ENCODE measurements at places on chromosomes 1 and 21. TPM values are rescaled to one million over a fixed set of nuclear protein-coding genes. Genes with fewer than 3 reads are reported as not detected.

Gene TMCO1
- 85.4 TPM for total RNA-seq

Gene ZYG11A
- total RNA-seq: 0.14 TPM

GRCh38 chr21:26136671-26137070, 33.9 kb downstream of the APP start:
- peaks cover 8% of the 10 kb centered on the region for H3K36me3 ChIP-seq
- no peak overlapping the region for H3K4me3 ChIP-seq
- H3K27me3 ChIP-seq: no peaks in the 10 kb centered on the region
- no peak for DNase-seq
- peak overlapping the region; percentile 12 for H3K27ac ChIP-seq

DNA sequence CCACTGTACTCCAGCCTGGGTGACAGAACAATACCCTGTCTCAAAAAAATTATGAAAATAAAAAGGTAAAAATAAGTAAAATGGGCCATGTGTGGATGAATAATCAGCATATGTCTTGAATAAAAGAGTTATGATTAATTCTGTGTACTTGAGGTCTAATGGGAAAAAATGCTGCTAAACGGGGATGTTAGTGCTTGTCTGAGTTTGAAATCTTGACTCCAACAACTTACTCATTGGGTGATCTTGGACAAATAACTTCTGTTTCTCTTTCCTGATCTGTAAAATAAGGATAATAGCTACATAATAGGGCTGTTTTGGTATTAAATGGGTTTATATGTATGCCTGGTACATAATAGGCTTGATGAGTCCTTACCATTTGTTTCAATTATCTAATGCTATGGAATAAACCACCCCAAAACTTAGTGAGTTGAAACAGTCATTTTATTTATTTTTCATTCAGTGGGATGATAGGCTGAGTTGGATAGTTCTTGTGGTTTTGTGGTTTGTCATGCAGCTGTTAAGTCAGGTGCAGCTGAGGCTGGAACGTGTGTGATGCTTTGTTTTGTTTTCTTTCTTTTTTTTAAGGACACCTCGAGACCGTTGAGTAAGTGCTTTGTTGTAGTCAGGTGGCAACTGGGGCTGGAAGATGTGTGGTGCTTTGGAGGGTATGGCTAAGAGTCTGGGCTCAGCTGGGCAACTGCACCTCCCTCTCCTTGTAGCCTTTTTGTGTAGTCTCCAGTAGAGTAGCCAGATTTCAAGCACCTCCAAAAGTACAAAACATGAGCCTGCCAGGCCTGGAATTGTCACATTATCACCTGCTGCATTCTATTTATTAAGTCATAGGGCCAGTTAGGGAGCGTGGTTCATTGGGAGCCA, 4.9 kb downstream of the MDM4 start:
- DNase-seq: no peak

DNA sequence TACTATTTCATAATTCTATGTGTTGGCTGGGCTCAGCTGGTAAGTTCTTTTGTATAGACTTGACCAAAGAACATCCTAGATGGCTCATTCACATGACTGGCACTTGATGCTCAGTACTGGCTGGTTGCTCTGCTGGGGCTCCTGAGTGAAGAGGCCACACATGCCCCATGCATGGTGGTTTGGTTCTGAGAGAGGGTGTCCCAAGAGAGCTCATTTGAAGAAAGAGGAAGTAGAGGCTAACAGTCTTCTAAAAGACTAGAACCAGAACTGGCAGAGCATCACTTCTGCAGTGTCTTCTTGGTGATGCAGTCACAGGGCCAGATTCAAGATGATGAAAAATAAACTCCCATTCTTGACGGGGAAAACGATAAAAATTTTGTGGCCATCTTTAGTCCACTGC, 5.2 kb upstream of the BACH1 start:
- DNase-seq: no peak
- no peak overlapping the region for H3K4me3 ChIP-seq
- H3K36me3 ChIP-seq: peaks cover 21% of the 10 kb centered on the region
- H3K27ac ChIP-seq: no peak overlapping the region

Gene CYP4A11
- not detected for total RNA-seq

Gene OR2T2
- not detected for total RNA-seq

GRCh38 chr1:96256130-96256790, 465.3 kb upstream of the PTBP2 start:
- H3K4me3 ChIP-seq: no peak overlapping the region
- H3K27me3 ChIP-seq: no peaks in the 10 kb centered on the region
- H3K27ac ChIP-seq: no peak overlapping the region

- H3K36me3 ChIP-seq: no peaks in the 10 kb centered on the region
- no peak for DNase-seq
- no peaks in the 10 kb centered on the region for H3K4me1 ChIP-seq
- H3K27ac ChIP-seq: no peak overlapping the region
These were observed 16.8 kb downstream of the VCAM1 start for GRCh38 chr1:100736324-100736723.

- no peaks in the 10 kb centered on the region for H3K27me3 ChIP-seq
- peak; percentile 41 for DNase-seq
- H3K4me1 ChIP-seq: peaks cover 5% of the 10 kb centered on the region
- H3K4me3 ChIP-seq: peak overlapping the region; percentile 31
- no peaks in the 10 kb centered on the region for H3K36me3 ChIP-seq
These were observed 5.5 kb downstream of the PTPN7 start for GRCh38 chr1:202154766-202155477.

DNA sequence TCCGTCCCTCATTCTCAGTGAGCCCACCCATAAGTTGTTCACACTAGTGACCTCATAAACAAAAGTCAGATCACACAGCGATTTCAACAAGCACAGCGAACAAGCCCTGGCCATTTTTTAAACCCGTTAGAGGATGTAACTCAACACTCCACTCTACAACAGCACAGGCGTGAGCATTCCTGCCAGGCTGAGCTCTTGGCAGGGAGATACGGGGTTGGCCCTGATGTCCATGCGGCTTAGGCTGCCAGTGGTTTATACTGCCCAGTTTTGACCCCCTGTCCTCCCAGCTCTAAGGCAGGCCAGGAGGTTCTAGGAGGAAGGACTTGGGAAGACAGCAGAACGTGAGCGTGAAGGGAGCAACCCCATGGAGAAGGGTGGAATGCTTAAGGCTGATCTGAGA, 35.0 kb downstream of the PARP1 start:
- no peaks in the 10 kb centered on the region for H3K27me3 ChIP-seq
- H3K4me3 ChIP-seq: no peak overlapping the region
- no peak for DNase-seq
- no peak overlapping the region for H3K27ac ChIP-seq
- no peaks in the 10 kb centered on the region for H3K4me1 ChIP-seq
- peaks cover 25% of the 10 kb centered on the region for H3K36me3 ChIP-seq

- H3K36me3 ChIP-seq: no peaks in the 10 kb centered on the region
- DNase-seq: no peak
- no peak overlapping the region for H3K4me3 ChIP-seq
- H3K27me3 ChIP-seq: no peaks in the 10 kb centered on the region
- H3K27ac ChIP-seq: no peak overlapping the region
These were observed 133.1 kb downstream of the VAV3 start for GRCh38 chr1:107831921-107832320.

- no peak for DNase-seq
- H3K36me3 ChIP-seq: peaks cover 2% of the 10 kb centered on the region
- no peaks in the 10 kb centered on the region for H3K4me1 ChIP-seq
- H3K27ac ChIP-seq: no peak overlapping the region
- no peak overlapping the region for H3K4me3 ChIP-seq
These were observed 46.9 kb upstream of the GNG12 start for GRCh38 chr1:67880056-67880601.

Gene RCC1
- 95.9 TPM for total RNA-seq

Gene EDARADD
- 3.0 TPM for total RNA-seq

GRCh38 chr1:206578068-206578977, 33.9 kb downstream of the EIF2D start:
- peaks cover 5% of the 10 kb centered on the region for H3K4me1 ChIP-seq
- H3K27me3 ChIP-seq: no peaks in the 10 kb centered on the region
- no peak overlapping the region for H3K27ac ChIP-seq
- no peak overlapping the region for H3K4me3 ChIP-seq
- no peak for DNase-seq

DNA sequence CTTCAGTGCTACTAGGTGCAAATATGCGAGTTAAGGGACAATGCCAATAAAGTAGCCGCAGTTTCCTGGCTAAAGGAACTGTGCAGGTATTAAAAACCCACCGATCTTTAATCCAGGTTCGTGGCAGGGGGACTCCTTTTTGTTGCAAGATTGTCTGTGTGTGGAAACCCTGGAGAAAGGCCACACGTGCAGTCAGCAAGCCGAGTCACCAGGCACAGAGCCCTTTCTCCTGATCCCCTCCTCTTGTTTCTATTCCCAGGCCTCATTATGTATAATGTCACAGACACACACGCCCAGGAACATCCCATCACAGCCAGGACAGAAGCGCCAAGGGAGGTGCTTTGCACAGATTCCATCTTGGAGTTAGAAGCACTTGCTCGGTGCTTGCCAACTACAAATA, 528.9 kb downstream of the KIF26B start:
- H3K4me3 ChIP-seq: no peak overlapping the region
- H3K36me3 ChIP-seq: no peaks in the 10 kb centered on the region
- H3K27ac ChIP-seq: peak overlapping the region; percentile 57
- H3K27me3 ChIP-seq: no peaks in the 10 kb centered on the region
- H3K4me1 ChIP-seq: peaks cover 21% of the 10 kb centered on the region

Gene SMCP
- total RNA-seq: not detected

GRCh38 chr1:70143048-70143659, 62.2 kb downstream of the LRRC40 start:
- no peak for DNase-seq
- peaks cover 7% of the 10 kb centered on the region for H3K4me1 ChIP-seq
- H3K27me3 ChIP-seq: no peaks in the 10 kb centered on the region
- no peak overlapping the region for H3K27ac ChIP-seq
- no peaks in the 10 kb centered on the region for H3K36me3 ChIP-seq

Gene KLHDC7A
- not detected for total RNA-seq

DNA sequence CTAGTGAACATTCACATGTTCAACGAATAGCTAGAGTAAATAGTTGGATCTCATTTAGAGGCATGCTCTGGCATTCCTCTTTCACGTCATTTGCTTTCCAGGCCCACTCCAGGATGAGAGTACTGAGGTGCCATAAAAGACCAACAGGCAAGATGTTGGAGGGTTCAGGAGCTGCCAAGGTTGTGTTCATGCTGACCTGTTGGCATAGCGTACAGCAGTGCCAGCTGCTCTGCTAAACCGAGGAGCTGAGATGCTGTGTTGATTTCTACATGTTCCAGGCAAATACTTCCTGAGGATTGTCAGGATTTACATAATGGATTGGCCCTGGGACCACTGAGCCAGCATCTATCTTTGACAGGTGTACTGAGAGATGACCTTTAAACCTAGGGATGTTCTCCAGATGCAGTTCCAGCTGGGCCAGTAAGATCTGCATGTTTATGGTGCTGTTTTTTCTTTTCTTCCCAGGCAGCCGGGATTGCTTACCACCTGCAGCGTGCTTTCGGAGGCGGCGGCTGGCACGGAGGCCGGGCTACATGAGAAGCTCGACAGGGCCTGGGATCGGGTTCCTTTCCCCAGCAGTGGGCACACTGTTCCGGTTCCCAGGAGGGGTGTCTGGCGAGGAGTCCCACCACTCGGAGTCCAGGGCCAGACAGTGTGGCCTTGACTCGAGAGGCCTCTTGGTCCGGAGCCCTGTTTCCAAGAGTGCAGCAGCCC, 66.9 kb downstream of the DISC1 start:
- H3K27ac ChIP-seq: no peak overlapping the region
- H3K36me3 ChIP-seq: peaks cover 9% of the 10 kb centered on the region
- peaks cover 46% of the 10 kb centered on the region for H3K4me1 ChIP-seq
- no peaks in the 10 kb centered on the region for H3K27me3 ChIP-seq
- no peak overlapping the region for H3K4me3 ChIP-seq
